Ascending aorta (tissue), 2 donors: ENCODE measurements at places on chromosomes 11 and 22. TPM values are rescaled to one million over a fixed set of nuclear protein-coding genes. Genes with fewer than 3 reads are reported as not detected.

The IGHMBP2 gene
- total RNA-seq, result 52.0 TPM

- H3K4me3 ChIP-seq, result peak overlapping the region; percentile 95
- no peaks in the 10 kb centered on the region for H3K36me3 ChIP-seq
- no peak for DNase-seq
- no peak overlapping the region for H3K27ac ChIP-seq
- no peaks in the 10 kb centered on the region for H3K27me3 ChIP-seq
- no peaks in the 10 kb centered on the region for H3K4me1 ChIP-seq
Measured at GRCh38 chr11:88335284-88335683, 2.3 kb downstream of the CTSC start.

The TSGA10IP gene
- total RNA-seq, result not detected

DNA sequence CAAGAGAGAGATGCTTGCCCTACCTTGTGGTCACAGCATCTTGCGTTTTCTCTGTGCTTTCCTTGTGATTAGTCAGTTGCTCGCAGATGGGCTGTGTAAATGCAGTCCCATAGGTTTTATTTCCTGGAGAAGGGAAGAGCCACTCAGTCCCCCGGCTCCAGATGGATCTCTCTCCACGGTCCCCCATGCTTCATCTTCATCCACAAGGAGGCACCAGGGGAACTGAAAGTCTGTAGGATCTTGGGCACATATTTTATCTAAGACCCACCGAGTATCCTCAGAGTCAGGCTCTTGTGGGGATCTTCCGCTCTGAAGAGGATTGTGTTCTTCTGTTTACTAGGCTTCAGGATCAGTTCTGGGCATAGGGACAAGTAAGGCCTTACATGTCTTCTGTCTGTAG, 66.8 kb upstream of the E2F8 start:
- H3K27ac ChIP-seq, result no peak overlapping the region
- H3K4me3 ChIP-seq, result no peak overlapping the region
- H3K4me1 ChIP-seq, result no peaks in the 10 kb centered on the region
- H3K27me3 ChIP-seq, result no peaks in the 10 kb centered on the region
- DNase-seq, result no peak

DNA sequence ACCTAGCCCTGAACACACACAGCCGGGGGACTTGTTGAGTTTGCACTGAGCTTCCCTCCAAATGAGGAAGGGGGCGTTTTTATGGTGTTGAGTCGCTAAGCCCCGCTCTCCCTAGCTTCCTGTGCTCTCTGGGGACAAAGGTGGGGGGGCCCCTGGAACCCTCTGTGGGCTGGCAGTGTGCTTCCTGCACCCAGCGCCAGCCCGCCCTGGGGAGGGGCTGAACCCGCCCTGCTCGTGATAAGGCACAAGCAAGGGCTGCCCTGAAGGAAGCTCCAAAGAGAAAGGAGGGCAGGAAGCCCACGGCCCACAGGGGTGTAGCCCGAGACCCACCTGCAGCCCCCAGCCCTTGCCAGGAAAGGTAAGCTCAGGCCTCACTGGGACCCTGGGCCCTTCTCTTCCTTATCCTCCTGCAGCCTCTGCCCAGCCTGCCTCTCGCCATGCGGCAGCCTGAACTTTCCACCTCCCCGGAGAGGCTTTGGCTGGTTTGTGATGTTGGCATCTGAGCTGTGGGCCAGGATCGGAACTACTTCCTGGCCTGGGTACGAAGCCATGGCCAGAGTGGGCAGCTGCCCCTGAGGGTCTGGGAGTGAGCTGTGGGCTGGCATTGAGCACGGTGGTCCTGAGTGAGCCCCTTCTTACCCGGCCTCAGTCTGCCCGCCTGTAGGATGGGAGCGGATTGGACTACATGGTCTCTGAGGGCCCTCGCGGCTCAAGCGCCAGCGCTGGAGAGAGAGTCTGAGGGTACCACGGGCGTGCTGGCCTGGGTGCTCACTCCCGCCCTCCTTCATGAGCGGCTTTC, at the start of gene FERMT3:
Gene FERMT3 (plus strand): TSS at position 265 of the 799 bp plus-strand sequence. CDS start 644 bp downstream, outside the sequence.
- H3K36me3 ChIP-seq, result peaks cover 37% of the 10 kb centered on the region
- DNase-seq, result peak; percentile 81
- no peaks in the 10 kb centered on the region for H3K27me3 ChIP-seq
- peak within 1 kb of the TSS; percentile 48 for H3K27ac ChIP-seq

- no peak for DNase-seq
- no peak overlapping the region for H3K4me3 ChIP-seq
- H3K27me3 ChIP-seq, result no peaks in the 10 kb centered on the region
- H3K36me3 ChIP-seq, result no peaks in the 10 kb centered on the region
- H3K4me1 ChIP-seq, result no peaks in the 10 kb centered on the region
Measured at GRCh38 chr11:113296447-113297205, 17.8 kb upstream of the TTC12 start.

The SEPTIN3 gene
- not detected for total RNA-seq
